ENCODE measurements at places on chromosomes 6 and 20. TPM values are rescaled to one million over a fixed set of nuclear protein-coding genes. Genes with fewer than 3 reads are reported as not detected.

The SMPDL3A gene
- 6.0 TPM for total RNA-seq

The TENT5A gene
- total RNA-seq = 11.5 TPM

GRCh38 chr6:255751-256083, 36.6 kb upstream of the DUSP22 start:
- no peak for DNase-seq

- no peak for DNase-seq
Observed at GRCh38 chr20:38883981-38884733, 42.1 kb upstream of the FAM83D start.

GRCh38 chr6:43524483-43524961, 7.6 kb downstream of the POLR1C start:
- no peak for DNase-seq

The TFAP2A gene
- 5.6 TPM for total RNA-seq

GRCh38 chr20:55964790-55965189, 40.5 kb downstream of the CBLN4 start:
- DNase-seq = no peak

The SAMD10 gene
- total RNA-seq = 1.2 TPM

The HDGFL1 gene
- not detected for total RNA-seq

DNA sequence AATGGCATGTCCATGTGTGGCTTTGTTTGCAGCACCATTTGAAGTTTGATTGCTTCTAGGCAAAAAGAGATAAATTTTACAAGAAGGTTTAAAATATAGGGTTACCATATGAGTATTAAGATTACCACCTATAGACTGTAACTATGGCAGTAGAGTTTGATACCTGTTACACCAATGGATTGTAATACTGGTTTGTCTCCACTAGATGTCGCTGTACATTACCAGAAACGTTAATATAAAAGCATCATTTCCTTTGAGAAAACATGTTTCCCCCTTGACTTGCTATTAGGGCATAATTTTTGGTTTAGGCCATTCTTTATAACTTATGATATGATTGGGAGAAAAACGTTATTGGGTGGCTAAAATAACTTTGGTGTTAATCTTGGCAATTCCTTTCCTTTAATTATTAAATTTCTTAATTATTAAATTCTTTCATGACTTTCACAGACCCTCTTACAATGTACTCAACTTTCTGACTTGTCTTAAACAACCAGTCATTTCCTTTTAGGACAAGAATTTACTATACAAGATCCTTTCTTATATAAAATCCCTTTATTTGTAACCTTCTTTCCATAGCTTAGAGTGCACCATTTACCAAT, 42.8 kb downstream of the HLA-DPB1 start:
- peak; percentile 48 for DNase-seq

- no peak for DNase-seq
Observed at GRCh38 chr6:149984773-149985172, 21.0 kb downstream of the ULBP1 start.

DNA sequence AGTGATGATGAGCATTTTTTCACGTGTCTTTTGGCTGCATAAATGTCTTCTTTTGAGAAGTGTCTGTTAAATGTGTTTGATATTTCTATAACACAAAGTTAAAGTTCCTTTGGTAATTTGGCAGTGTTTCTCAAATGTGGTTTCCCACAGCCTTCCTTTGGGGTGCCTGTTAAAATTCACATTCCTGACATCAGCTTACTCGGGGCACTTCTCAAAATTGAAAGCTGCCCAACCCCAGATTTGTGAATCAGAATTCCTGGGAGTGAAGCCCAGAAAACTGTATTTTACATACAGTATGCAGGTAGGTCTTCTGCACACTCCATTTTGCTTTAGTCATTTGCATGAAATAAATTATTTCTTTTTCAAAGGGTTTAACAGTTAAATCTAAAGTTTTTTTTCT, 207.9 kb downstream of the GMPR start:
- no peak for DNase-seq

- peak; percentile 82 for DNase-seq
Observed at GRCh38 chr6:143060354-143060805, 309 bp upstream of the AIG1 start.

The GRM1 gene
- total RNA-seq = not detected

The DYNLT2 gene
- total RNA-seq = 1.8 TPM

- DNase-seq = peak; percentile 44
Observed at GRCh38 chr6:63573899-63574553, 1.7 kb downstream of the LOC128125822 start.

The ENPP5 gene
- 2.5 TPM for total RNA-seq

The ENPP3 gene
- total RNA-seq = not detected

- DNase-seq = no peak
Observed at GRCh38 chr6:25454136-25454535, 175.0 kb downstream of the CARMIL1 start.

The PPP1R16B gene
- total RNA-seq = under 0.01 TPM

DNA sequence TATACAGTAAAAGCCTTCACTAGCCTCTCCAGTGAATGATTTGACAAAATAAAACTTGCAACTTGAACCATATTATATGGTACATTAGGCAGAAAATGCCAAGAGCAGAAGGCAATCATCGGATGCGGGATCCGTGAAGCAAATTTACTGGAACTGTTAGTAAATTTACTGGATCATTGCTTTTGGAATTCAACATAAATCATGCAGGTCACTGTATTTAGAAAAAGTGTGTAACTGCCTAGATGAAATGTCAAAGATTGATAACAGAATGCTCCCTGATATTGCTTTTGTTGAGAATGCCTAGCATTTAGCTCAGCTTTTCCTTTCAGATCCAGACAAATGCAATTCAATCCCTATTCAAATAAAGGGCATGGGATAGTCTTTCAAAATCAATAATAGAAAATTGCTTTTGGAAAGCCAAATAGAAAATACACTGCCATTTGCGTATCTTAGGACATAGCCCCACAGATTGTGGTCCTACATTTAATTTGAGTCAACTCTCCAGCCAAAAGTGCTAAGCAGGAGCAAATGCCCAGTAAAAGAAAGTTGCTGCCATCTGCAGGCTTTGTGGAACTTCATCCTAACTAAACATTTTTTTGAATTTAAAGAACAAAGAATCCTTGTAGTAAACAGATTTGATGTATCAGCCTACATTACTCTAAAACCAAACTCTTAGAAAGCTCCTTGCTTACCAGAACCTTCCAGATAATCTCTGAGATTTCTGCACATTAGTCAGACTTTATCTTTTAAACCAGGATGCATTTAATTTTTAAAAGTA, 109.5 kb upstream of the HSF2 start:
- DNase-seq = peak; percentile 4

The ANKRD66 gene
- total RNA-seq = not detected

GRCh38 chr6:40276141-40276540, 311.0 kb downstream of the LRFN2 start:
- no peak for DNase-seq

- DNase-seq = no peak
Observed at GRCh38 chr6:148967541-148967956, 220.7 kb downstream of the UST start.

DNA sequence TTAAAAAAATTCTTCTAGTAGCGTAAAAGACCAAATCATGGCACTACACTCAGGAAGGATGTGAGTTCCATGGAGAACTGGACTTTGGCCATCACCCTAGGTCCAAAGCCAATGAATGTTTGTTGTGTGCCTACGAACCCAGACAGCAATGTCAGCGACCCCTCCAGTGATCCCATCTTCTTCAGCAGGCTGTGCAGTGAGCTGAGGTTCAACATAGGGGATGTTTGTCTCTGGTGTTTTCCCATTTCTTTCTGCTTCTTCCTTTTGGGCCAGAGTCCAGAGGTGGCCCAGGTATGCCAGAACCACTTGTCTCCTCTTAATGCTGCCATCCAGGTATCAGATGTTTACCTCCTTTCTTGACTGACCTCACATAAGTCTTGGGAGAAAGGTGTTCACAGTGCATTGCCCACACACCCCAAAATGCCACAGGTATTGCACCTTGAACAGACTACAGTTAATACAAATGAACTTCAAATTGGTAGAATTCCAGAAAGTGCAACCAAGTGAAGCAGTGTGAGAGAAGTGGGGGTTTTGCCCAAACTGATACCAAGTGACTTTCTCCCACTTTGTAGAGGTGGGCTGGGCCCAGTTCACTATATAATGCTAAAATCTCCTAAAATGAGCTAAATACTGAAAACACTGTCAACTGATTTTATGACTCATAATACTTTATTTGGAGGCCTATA, 14.1 kb downstream of the KIZ start:
- no peak for DNase-seq

The C20orf202 gene
- not detected for total RNA-seq

DNA sequence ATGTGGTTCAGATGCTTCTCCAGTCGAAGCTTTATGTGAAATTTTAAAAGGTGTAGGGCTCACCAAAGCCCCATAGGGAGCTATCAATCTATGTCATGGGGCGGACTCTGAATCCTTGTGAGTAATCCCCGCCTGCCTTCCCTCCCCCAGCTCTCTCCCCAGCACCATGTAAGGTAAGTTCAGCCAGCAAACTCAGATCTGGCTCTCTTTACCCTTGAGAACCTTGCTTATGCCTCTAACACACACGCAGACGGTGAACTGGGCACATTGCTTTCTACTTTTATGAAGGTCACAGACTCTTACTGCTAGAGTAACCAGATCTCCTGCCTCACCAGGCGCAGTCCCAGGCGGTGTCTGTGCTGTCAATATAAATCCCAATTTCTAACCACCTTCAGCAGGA, 82.6 kb upstream of the CNKSR3 start:
- DNase-seq = peak; percentile 53

DNA sequence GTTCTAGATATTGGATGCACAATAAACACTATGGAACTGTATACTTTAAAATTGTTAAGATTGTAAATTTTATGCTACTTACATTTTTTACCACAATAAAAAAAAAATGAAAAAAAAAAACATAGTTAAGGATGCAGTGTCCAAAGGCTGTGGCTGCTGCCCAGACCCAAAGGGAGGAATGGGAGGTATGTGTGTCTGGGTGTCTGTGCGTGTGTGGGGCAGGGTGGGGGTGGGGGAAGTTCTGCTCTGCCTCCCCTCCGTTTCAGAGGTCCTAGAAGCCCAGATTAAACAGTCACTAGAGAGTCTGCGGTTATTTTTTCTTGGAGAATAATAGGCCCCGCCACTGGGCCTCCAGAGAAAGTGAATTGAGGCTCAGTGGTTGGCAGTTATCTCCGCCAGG, 136.4 kb upstream of the ARMC2 start:
- DNase-seq = no peak

GRCh38 chr6:17021539-17021889, 80.3 kb upstream of the STMND1 start:
- DNase-seq = no peak
